ENCODE measurements at places on chromosomes 6 and 20. TPM values are rescaled to one million over a fixed set of nuclear protein-coding genes. Genes with fewer than 3 reads are reported as not detected.
A peak's percentile ranks its signal among the peaks of the same experiment; 100 is the strongest.

DNA sequence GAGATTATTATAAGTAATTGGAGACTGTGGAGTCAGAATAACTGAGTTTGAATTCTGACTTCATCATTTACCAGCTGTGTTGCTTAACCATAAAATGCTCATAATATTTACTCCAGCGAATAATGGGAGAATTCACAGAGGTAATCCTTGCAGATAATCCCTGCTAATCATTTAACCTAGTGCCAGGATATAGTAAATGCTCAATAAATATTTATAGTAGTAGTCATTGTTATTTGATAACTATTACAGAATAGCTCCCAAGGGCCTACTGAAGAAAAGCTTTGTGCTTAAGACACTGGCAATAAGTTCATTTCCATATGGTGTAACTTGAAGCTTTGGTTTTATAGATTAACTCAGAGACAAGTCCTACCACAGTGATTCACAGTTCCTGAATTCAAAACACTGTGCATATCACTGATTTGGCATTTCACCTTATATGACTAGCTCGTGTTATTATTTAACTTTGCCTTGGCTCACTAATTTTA lies 208.8 kb upstream of the PLCB4 start:
- DNase-seq: no peak

- DNase-seq: no peak
These were observed 18.2 kb downstream of the SYNDIG1 start for GRCh38 chr20:24487648-24488047.

GRCh38 chr6:45959534-45960145 lies 56.0 kb downstream of the CLIC5 start:
- DNase-seq: no peak

DNA sequence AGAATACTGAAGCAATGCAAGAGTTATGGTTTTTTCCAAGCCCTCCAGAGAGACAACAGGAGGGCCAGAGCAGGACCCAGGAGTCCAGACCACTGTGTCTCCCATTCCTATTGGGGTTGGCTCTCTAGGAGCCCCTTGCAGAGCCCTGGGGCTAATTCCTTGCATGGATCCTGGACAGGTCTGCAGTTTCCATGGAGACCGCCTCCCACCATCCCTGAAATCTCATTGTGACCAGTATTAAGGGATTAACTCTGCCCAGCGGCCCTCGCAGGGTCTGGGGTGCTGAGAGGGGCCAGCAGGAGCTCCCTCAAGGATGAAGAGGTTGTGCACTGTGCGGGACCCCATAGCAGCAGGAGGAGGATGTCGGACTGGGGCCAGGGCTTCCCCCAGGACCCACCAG lies 34.8 kb downstream of the HNF4A start:
- DNase-seq: no peak

DNA sequence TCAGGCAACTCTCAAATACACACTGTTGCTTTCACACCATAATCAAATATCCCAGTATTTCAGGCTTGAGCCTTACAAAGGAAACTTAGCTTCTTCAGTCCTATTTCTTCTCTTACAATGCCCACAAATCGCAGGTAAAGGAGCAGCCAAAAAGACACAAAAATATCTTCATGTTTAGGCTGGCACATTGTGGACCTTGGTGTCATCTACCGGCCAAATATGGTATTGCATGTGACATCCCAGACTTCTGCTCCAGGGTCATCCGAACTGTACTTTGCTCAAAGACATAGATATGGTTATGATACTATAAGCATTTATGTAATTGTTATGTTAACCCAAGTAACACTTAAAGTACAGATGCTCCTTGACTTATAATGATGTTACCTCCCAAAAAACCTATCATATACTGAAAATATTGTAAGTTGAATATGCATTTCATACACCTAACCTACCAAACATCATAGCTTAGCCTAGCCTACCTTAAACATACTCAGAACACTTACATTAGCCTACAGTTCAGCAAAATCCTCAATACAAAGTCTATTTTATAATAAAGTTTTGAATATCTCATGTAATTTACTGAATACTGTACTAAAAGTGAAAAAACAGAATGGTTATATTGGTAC lies 4.6 kb downstream of the OR2H2 start:
- peak; percentile 56 for DNase-seq

Gene STK35
- total RNA-seq: 25.8 TPM

Gene ACOT8
- total RNA-seq: 58.5 TPM

DNA sequence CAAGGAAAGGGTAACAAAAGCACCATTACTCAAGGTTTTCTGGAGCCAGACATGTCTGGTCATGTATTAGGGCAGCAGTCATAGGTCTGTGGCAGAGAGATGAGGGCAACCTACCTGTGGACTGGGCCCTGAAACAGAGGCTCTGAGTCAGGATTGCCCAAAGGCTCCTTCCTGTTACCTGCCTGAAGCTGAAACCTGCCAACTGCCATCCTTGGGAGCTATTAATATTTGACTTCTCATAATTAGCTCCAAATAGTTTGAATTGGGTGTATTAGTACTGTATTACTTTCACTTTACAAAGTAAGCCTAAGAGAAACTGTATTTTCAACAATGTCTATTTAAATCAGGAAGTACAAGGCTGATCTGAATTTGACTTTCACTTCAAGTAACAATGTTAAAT lies 72.0 kb upstream of the TBX18 start:
- no peak for DNase-seq

GRCh38 chr6:170043881-170044790 lies 246.7 kb downstream of the DLL1 start:
- no peak for DNase-seq

- DNase-seq: no peak
These were observed 72.0 kb upstream of the GCM1 start for GRCh38 chr6:53220605-53221004.

GRCh38 chr20:51221791-51222408 lies 199.0 kb upstream of the KCNG1 start:
- DNase-seq: peak; percentile 22

- DNase-seq: no peak
These were observed 3.7 kb downstream of the KCNK17 start for GRCh38 chr6:39310542-39310941.

- no peak for DNase-seq
These were observed 208.1 kb upstream of the AGPAT4 start for GRCh38 chr6:161481786-161482516.

Gene SUMO4
- 1.5 TPM for total RNA-seq

GRCh38 chr6:150408842-150409241 lies 40.0 kb downstream of the IYD start:
- no peak for DNase-seq

- DNase-seq: no peak
These were observed 30.1 kb downstream of the KIF25 start for GRCh38 chr6:168027521-168027920.

DNA sequence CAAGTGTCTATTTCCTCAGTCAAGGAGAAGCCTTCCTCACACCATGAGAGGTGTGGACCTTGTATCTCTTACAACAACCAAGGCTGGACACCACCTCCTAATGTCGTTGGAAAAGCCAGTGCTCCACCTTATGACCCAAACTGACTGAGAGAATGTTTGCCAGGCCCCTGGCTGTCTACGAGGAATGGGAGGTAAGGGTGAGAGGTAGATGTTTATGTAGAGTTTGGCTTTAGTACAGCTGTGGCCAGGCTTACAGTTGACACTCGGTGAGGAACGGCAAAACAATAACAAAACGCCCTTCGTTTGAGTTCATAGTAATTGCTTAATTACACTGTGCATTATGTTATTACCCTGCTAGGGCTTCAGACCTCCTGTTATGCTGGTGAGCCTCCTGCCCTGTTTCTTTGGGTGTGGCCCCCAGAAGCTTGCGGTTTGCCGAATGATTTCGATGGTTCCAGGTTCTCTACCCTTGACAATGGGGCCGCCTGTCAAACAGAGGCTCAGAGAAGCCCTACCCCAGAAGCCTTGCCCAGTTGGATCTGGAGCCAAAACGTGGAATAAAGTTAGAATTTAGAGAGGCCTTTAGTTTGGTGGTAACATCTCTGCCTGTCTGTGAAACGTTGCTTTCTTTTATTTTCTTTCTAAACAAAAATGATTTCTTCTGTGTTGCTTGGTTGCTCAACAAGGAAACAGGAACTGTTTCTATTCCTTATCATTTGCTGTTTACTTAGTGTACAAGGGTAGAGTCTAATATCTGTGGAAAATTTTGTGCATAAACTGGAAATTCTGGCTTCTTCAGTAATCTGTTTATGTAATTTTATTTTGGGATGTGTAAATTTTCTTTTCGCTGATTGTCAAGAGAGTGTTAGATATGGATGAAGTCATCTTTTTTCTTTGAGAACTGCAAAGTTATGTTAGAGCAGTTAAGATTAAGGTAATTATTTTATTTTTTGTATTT lies 60.4 kb upstream of the FOXQ1 start:
- DNase-seq: peak; percentile 57

GRCh38 chr6:40999569-40999968 lies 39.5 kb downstream of the UNC5CL start:
- peak; percentile 67 for DNase-seq

GRCh38 chr6:15255909-15256395 lies 10.1 kb downstream of the JARID2 start:
- DNase-seq: no peak

Gene DAAM2
- total RNA-seq: 6.9 TPM

DNA sequence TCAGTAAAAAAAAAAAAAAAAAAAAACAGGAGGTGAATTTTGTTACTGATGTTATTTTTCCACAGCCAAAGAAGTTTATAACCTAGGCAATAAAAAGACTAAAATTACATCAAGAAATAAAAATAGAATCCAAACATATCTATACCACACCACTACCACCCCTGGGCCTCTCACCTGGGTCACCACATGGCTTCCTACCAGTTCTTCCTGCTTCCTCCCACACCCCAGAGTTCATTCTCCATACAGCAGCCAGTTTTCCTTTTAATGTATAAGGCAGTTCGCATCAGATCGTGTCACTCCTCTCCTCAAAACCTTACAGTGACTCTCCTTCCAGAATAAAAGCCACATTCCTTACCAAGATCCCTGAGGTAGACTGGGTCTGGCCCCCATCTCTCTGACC lies 23.9 kb downstream of the ROS1 start:
- no peak for DNase-seq

DNA sequence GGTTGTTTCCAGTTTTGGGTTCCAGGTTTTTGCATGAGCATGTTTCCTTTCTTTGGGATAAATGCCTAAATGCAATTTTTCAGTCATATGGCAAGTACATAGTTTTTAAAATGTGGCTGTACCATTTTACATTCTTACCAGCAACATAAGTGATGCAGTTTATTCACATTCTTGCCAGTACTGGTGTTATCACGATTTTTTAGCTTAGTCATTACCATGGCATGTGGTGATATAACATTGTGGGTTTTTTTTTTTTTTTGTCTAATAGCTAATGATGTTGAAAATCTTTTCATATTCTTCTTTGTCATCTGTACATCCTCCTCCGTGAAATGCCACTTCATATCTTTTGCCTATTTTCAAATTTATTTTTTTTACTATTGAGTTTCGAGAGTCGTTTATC lies 2.9 kb upstream of the TDRD6 start:
- DNase-seq: no peak

DNA sequence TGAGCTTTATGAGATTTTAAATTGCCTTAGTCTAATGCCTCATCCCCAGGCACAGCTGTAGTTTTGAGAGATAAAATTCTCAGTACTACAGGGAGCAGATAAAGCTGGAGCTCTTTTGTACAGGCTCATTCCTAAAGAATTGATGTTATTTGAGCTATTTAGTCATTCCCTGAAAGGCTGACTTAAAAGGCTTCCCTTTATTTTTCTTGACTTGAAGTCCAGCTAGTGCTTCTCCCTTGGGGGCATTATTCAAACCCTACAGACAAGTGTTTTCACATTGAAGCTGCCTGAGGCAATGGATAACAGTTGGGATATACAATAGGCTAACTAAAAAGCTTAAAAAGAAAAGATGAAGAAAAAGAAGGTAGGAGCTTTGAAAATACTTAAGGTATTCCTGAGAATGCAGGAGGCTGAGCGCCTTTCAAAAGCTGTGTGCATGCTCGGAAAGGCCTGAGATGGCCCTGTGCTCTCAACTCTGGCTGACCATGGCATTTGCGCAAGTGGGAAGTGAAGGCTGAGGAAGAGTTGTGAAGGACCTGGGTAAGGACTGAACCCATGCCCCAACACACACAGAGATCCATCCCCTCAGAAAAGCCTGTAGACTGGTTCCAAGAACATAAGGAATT lies 315.1 kb downstream of the SMOC2 start:
- DNase-seq: no peak

- no peak for DNase-seq
These were observed 568.0 kb downstream of the KIF16B start for GRCh38 chr20:16005021-16005914.

Gene PRKN
- total RNA-seq: 3.7 TPM
